ENCODE measurements at places on chromosomes 16 and 17.

DNA sequence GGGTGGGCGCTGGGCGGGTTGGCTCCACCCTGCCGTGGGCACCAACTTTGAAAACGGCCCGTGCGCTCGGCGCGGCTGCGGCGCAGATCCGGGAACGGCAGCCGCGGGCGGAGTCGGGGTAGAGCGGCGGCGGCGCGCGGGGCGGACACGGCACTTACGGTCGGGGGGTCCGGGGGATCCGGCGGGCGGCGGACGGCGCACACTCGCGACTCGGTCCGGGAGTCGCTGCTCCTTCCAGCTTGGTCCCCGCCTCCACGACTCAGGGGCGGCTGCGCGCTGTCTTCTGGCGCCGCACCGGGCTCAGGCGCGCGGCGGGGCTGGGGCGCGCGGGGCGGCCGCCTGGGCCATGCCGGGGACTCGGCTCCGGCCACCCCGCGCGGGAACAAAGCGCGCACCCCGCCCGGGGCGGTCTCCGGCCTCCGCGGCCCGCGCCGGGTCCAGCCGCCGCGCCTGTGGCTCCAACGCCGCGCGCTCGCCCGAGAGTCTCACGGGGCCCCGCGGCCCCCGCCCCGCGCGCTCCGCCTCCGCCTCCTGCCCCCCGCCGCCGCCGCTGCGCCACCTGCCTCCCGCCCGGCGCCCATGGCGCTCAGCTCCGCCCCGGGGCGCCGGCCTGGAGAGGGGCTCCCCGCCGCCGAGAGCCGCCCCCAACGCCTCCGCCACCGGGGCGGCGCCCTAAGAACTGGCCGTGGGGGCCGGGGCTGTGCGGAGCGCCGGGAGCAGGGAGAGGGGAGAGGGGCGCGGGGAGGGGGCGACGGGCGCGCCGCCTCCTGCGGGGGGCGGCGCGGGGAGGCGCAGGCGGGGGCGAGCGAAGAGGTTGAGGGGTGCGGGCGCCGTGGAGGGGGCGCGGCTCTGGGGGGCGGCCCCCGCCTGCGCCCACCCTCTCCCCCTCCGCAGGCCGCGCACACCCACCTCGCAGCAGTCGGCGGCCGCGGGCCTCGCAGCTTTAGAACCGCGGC lies 35.9 kb downstream of the CBFA2T3 start:
- no peak for DNase-seq

DNA sequence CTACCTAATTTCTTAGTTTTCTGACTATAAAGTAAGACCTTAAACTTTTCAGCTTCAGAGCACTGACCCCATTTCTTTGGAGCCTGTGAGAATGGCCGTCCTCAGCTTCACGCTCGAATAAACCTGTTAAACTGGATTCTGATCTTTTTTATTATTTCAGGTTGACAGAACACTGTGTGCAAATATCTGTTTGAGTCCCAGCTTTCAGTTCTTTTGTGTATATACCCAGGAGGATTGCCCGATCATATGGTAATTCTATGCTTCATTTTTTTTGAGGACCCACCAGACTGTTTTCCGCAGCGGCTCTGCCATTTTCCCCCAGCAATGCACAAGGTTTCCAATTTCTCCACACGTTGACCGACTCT lies 19.8 kb upstream of the KCNH6 start:
- DNase-seq = no peak

GRCh38 chr17:80353718-80354275 lies 61.2 kb upstream of the ENDOV start:
- DNase-seq = no peak

DNA sequence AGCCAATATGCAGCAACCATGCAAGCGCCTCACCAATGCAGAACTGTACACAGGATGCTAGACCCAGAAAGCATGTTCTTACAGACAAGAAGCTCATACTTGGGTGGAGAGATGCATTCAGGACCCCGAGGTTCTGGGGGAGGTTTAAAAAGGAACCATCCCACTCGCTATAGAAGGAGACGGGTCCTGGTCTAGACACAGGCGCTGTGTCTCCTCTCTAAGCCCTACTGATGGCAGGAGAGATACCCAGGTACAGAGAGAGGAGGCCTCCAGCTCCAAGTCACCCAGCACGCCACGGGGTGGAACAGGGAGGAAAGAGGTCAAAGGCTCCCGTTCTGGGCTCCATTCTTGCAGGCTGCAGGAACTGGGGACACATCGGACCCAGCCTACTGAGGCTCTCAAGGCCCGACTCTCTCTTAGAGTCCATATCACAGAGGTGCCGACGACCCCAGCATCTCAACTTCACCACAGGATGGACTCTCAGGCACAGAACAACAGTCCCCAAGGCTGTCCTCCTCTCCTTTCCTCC lies 28.0 kb downstream of the SRCIN1 start:
- DNase-seq = no peak

DNA sequence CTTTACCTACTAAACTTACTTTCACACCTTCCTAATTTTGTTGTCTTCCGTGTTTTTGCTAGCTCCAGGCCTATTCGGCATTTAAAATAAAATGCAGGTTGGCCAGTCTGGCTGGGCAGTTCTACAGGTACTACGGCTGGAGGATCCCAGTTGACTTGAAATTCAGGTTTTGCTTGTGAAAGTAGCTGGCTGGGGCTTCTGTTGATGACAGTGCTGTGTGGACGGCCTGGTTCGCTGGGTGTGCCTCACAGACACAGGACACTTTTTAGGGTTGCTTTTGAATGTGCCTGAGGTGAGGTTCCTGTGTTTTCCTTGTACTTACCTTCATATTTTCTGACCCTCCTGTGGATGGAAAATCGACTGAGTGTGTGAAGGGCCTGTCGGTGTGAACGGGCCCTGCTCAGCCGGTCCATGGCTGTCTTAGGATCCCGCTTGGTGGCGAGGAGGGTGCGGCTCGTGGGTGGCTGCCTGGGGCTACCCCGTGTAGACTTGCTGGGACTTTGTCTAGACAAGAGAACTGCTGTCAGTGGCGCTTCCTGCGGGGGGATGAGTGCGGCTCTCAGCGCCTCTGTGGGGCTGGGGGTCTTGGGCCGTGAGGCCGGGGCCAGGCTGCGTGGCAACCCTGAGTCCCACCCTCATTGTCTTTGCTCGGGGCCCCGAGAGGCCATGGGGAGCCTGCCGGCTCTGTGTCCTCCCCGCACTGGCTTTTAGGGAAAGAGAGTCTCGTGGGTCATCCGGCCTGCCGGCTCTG lies 18.7 kb upstream of the ZNF750 start:
- DNase-seq = no peak

DNA sequence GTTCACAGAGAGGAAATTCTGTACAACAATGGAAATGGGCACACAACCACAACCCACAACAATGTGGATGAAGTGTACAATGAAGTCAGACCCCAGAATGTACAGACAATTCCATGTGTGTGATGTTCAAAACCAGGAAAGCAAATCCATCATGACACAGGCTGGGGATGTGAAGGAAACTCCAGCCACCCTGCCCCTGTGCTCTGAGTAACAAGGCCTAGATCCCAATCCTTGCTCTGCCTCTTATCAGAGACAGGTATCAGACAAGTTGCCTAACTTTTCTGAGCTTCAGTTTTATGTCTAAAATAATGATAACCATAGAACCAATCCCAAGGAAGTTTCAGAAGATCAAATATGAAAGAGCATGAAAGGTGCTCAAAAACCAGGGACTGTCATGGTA lies 1.8 kb upstream of the C16orf95 start:
- DNase-seq = no peak

GRCh38 chr17:32285746-32286517 lies 20.3 kb downstream of the RHBDL3 start:
- no peak for DNase-seq

- DNase-seq = no peak
These were observed 32.8 kb upstream of the MNT start for GRCh38 chr17:2433696-2434095.

DNA sequence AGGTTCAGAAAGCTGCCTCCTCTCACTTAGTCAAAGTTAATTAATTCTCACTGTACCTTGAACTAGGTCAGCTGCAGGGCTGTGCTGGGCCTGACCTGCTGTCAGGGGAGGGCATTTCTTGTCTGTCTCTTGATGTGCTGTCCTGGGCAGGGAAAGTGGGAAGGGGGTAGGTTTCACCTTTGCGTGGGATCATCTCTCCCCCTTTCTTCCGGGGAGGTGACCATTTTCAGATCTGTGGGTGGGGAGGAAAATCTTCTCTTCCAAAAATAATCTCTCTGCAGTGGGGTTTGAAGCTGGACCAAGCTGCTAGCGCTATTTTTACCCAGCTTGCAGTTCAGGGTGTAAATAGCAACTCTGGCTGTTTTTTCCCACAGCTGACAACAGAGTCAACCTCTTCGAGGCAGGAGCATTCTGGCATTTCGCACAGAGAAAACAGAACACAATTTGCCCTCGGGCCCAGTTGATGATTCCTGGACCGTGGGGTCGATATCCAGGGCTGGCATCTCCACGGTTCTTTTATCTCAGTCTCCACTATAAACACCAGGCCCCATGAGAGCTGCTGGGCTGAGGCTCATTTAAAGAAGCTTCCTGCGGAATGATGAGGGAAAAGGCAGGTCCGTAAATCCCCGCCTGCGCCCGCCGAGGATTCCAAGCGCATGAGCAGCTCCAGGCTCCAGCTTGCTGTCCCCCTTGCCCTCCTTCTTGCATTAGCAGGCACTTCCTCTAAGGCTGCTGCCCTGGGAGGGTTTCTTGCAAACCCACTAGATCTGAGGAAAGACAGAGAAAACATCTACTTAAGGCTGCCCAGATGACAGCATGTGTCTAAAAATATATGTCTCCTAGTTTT lies 93.9 kb downstream of the YPEL2 start:
- no peak for DNase-seq

DNA sequence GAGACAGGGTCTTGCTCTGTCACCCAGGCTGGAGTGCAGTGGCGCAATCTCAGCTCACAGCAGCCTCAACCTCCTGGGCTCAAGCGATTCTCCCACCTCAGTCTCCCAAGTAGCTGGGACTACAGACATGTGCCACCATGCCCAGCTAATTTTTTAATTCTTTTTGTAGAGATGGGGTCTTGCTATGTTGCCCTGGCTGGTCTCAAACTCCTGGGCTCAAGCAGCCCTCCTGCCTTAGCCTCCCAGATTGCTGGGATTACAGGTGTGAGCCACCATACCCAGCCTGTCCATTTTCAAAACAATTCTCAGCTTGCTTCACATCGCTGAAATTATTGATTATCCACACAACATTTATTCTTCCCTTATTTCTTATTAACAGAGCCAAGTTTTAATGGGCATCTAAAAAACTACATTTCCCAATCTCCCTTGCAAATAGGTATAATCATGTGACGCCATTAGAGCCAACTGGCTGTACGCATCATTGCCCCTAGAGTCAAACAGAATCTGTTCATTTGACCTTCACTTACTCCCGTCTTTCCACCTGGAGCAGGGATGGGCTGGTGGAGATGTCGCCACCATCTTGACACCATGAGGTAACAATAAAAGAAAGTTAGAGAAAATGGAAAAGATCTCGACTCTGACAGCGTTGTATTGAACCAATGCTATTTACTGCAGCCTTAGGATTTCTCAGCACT lies 148.0 kb upstream of the FOXF1 start:
- DNase-seq = no peak

DNA sequence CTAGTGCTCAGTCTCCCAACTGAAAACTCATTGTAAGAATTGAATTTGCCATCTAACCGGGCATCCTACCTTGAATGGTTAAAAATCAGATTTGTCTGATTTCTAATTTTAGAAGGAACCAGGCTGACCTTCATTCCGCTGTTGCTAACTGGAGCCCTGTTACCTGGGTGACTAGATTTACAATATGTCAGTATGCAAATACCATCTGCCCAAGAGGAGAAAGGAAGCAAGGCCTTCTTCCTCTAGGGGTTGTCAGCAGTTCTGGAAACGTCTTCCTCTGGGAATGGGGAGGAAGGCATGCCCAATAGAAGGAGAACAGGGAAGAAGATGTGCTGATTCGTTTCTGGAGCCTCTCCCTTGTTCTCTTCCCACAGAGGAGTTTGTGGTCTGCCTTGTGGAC lies 137.9 kb downstream of the PITPNC1 start:
- no peak for DNase-seq

DNA sequence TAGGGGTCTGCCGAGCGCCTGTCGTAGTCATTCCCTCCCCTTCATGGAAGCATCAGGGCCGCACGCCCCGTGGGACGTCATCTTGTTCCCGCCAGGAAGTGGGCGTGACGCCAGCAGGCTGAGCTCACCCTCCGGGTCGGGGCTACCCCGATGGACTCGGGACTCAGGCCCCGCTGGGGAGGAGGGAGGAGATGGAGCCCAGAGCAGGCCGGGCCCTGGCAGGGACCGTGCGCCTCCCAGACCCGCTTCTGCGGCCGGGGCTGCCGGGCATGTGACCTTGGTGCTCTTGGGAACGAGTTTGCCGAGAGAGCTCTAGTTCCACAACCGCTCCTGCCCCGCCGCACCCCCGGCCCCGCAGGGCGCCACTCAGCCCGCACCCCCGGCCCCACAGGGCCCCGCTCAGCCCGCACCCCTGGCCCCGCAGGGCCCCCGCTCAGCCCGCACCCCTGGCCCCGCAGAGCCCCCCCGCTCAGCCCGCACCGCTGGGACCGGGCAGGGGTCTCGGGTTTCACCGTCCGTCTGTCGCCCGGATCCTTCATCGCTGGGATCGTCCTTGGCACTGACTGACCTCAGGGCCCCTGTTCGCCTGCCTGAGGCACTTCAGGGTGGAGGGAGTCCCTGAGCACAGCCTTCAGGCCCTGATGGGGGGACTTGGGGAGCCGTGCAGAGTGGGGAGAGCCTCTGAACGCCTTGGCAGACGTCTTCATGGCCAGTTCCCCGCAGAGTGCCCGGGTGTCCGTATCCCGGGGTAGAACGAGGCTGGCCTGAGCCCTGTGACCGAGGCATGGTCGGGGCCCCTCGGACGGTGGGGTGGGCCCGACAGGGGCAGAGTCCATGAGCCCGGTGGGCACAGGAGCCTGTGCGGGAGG lies 5.8 kb downstream of the CACNA1H start:
- no peak for DNase-seq

DNA sequence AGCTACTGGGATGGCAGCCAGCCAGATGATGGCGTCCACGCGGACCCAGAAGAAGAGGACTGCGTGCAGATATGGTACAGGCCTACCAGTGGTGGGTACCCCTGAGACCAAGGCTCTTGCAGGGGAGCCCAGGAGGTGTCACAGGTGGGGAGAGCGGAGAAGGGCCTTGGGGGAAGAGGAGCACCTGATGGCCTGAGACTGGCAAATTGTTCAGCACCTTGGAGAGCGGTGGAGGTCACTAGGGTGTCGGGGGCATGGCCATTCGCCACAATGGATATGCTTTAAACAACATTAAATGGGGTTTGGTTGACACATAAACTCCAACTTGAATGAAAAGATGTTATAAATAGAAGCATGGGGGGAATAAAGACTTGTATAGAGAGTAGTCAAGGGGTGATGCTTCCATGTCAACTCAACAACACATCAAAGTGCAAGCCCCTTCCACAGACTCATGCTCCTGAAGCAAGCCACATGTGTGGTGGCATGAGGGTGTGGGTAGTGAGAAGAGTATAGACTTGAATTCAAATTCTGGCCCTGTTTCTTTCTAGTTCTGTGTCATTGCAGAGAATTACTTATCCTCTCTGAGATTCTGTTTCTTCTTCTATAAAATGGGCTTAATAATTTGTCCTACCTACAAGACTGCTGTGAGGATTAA lies 22.2 kb downstream of the CLEC19A start:
- no peak for DNase-seq

- DNase-seq = no peak
These were observed 5.7 kb upstream of the MINK1 start for GRCh38 chr17:4827399-4827798.

Data from left renal cortex interstitium (tissue), 4 donors.